ENCODE measurements at places on chromosomes 13 and 19. TPM values are rescaled to one million over a fixed set of nuclear protein-coding genes. Genes with fewer than 3 reads are reported as not detected.

The DMKN gene
- total RNA-seq: not detected

The CYP2A6 gene
- not detected for total RNA-seq

GRCh38 chr19:15631817-15632216, 8.9 kb upstream of the CYP4F3 start:
- DNase-seq: no peak

GRCh38 chr13:20672772-20673171, 30.7 kb upstream of the IL17D start:
- no peak for DNase-seq

The SIGLEC10 gene
- total RNA-seq: not detected

DNA sequence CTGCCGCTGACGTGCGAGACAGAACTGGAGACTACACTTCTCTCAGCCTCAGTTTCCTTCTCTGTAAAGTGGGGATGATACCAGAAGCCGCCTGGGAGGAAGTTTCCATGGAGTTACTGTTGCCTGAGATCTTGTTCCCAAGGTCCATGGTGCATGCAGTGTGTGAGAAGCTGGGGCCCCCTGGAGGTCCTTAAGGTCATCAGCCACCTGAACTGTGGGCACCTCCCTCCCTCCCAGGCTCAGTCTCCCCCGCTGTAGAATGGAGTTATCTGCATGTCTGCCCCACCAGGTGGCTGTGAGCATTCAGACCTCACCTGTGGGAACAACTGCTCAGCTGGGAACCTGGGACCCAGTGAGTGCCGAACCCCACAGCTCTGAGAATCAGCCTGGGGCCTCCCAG, 2.7 kb downstream of the CRX start:
- DNase-seq: no peak

GRCh38 chr13:26976313-26976712, 195.3 kb downstream of the USP12 start:
- DNase-seq: no peak

The FSD1 gene
- total RNA-seq: 12.7 TPM

GRCh38 chr19:8592231-8593009, 15.2 kb upstream of the MYO1F start:
- peak; percentile 96 for DNase-seq

DNA sequence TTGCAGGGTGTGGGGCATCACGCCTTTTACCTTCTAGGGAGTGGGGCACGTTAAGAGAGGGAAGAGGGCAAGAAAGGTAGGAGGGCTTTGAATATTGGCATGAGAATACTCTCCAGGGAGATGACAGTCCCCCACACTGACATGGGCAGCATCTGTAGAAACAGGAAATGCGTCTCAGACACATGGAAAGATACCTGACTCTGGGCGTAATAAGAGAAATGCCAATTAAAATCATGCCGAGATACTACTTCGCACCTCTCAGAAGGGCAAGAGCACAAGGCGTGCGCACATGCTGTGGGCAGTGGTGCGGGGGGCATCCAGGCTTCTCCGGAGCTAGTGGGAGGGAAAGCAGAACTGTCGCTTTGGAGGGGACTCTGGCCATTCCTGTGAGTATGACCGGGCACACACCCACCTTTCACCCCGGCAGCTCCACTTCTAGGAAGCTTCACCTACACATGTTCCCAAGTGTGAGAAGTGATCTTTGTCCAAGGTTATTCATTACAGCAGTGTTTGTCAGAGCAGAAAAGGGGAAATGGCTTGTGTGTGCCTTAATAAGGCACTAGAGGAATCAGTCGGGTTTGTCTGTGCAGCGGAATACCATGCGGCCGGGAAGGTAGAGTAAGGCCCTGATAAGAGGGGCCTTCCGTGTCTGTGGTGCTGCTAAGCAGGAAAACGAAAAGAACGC, 99.5 kb downstream of the SIPA1L3 start:
- no peak for DNase-seq

DNA sequence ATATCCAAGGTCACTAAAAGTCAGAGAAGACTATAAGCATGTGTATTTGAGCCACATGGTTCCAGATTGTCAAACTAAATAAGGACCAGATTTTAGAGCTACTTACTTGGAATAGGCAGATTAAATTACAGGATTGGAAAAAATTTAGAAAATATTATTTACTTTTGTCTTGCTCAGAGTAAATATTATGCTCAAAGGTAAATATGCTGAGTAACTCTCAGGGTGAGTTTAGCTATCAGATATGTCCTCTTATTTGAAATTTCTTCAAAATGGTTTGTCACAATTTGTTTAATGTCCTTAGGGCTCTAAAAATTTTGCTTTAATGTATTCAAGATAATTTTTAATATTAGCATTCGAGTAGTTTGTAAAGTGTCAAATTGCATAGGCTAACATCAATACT, 2455.2 kb downstream of the PCDH9 start:
- DNase-seq: no peak

- DNase-seq: peak; percentile 38
These were observed 294.2 kb downstream of the ZNF536 start for GRCh38 chr19:30666301-30666803.

The ZNF525 gene
- 3.7 TPM for total RNA-seq

The DPF1 gene
- total RNA-seq: 3.0 TPM

The CFD gene
- 9.9 TPM for total RNA-seq

DNA sequence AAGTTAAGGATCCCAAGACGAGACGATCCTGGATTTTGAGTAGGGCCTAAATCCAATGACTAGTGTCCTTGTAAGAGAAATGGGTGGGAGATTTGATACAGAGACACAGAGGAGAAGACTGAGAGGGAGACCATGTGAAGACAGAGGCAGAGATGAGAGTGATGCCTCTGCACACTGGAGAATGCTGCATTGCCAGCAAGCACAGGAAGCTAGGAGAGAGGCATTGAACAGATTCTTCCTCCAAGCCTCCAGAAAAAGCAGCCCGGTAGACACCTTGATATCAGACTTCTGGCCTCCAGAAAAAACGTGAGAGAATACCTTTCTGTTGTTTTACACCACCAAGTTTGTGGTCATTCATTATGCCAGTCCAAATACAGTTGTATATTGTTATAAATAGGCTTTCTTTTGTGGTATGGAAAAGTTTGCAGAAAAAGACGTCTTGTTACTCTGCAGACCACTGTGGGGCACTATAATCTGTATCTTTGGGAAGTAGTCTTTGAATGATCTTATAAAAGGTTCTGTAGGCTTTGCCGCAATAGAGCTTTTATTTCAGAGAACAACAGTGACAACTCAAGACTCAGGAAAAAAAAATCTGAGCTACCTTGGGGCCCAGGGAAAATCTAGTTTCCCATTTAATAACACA, 17.9 kb upstream of the RFC3 start:
- DNase-seq: no peak

The CYP2B6 gene
- not detected for total RNA-seq

- DNase-seq: peak; percentile 28
These were observed 4.2 kb downstream of the FPR3 start for GRCh38 chr19:51799034-51799773.

DNA sequence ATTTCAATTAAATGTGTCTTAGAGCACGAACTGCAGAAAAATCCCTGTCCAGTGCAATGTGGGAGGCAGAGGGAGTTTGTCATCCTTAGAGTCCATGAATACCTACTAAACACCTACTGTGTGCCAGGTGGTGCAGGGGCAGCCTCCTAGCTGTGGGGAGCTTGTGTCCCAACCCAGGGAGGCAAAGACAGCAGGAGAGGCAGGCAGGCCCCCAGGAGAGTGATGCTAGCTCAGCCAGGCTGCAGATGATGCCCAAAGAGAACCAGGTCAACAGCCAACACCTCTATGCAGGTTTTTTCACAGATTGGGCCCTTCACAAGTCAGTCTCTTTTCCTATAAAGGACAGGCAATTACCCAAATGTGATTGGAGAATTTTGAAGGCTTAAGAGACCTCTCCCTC, 108.2 kb upstream of the UQCRFS1 start:
- DNase-seq: no peak

DNA sequence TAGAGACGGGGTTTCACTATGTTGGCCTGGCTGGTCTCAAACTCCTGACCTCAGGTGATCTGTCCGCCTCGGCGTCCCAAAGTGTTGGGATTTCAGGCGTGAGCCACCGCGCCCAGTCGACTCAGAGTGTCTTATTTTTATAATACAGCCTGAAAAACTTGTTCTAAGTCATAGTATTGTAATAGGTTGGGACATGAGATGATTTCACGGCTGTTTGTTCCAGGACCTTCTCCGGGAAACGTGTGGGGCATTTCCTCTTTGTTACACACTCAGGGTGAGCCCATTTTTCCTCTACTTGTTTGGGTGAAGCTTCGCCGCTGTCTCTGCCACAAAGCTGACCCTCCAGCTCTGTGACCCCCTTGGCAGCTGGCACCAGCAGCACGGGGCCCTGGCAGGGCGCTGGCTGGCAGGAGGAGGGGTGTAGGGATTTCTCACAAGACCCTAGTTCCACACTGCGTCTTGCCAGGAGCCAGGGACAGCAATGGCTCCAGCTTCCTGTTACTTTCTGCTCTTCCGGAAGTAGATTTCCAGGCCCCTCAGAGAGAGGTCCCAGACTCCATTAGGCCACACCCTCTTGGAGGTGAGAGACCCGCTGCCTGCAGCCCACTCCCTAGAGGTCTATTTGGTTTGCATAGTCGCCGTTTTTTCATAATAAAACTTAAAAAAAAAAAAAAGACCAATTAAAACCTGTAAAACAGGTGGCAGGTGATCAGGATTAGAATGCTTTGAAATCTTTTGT, 15.6 kb downstream of the FGF21 start:
- DNase-seq: no peak

GRCh38 chr19:33375156-33375836, 1.8 kb downstream of the CEBPG start:
- DNase-seq: no peak

The KLK2 gene
- total RNA-seq: not detected

GRCh38 chr13:75764926-75765310, 128.8 kb downstream of the LMO7 start:
- DNase-seq: no peak

DNA sequence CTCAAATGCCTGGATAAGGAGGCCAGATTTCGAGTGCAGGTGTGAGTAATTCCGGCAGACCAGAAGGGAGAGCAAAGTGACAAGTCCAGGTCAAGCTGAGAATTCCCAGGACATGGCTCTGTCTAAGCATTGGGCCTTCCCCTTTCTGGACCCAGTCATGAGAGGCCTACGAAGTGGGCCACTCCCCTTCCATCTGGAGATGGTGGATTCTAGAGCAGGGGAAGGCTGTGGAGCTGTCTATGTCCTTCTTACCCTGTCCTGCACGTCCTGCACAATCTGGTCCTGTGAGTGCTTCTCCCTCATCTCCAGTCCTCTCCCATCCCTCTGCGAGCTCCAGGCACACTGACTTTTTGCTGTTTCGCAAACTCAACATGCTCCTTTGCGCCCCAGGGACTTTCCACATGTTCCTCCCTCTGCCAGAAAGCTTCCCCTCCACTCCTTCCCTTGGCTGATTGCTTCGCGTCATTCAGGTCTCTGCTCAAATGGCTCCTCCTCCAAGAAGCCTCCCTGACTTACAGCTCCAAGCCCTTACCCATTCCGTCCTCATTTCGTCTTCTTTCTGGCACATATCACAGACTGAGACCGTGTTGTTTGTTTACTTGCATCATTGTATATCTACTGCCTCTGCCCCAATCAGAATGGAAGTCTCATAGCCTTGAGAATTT, 193.2 kb downstream of the URI1 start:
- DNase-seq: no peak

The ANGPTL8 gene
- not detected for total RNA-seq

The PSG7 gene
- total RNA-seq: not detected

- DNase-seq: no peak
These were observed 7.0 kb downstream of the DPF1 start for GRCh38 chr19:38216785-38217641.
